Uterus (tissue), 4 donors: ENCODE measurements at places on chromosomes 5 and 9. TPM values are rescaled to one million over a fixed set of nuclear protein-coding genes. Genes with fewer than 3 reads are reported as not detected.

- no peaks in the 10 kb centered on the region for H3K36me3 ChIP-seq
- no peaks in the 10 kb centered on the region for H3K4me1 ChIP-seq
- H3K4me3 ChIP-seq: no peak overlapping the region
- H3K27me3 ChIP-seq: no peaks in the 10 kb centered on the region
- no peak for DNase-seq
- H3K27ac ChIP-seq: no peak overlapping the region
Observed at GRCh38 chr9:80046481-80046880, 474.7 kb downstream of the TLE4 start.

- no peak overlapping the region for H3K4me3 ChIP-seq
- no peak for DNase-seq
- no peaks in the 10 kb centered on the region for H3K27me3 ChIP-seq
- H3K36me3 ChIP-seq: no peaks in the 10 kb centered on the region
- H3K4me1 ChIP-seq: no peaks in the 10 kb centered on the region
Observed at GRCh38 chr5:57780306-57780960, 297.8 kb upstream of the ACTBL2 start.

The ARL15 gene
- total RNA-seq: 44.3 TPM

The INSL4 gene
- not detected for total RNA-seq

The FCN1 gene
- total RNA-seq: 0.26 TPM

DNA sequence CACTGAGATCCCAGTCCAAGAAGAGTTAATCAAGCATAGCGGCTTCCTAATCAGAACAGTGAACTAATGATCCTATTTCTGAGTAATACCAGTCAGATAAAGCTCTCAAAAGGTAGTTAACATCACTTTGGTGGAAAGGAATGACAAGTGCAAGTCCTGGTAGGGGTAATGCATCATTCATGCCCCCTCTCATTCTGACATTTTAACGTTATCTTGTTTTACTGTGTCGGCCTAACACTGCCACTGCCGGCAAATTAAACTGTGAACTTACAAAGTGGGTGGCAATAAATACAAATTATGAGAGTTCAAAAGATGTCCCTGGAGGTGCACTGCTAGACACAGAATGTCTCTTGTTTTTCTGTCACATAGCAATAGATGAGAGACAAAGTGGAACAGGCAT, 131.6 kb downstream of the EBF1 start:
- no peak for DNase-seq
- H3K4me1 ChIP-seq: no peaks in the 10 kb centered on the region
- no peak overlapping the region for H3K27ac ChIP-seq
- no peaks in the 10 kb centered on the region for H3K27me3 ChIP-seq
- no peak overlapping the region for H3K4me3 ChIP-seq

GRCh38 chr5:66840511-66841013, 244.4 kb downstream of the MAST4 start:
- H3K27ac ChIP-seq: no peak overlapping the region
- H3K4me1 ChIP-seq: no peaks in the 10 kb centered on the region
- no peaks in the 10 kb centered on the region for H3K27me3 ChIP-seq
- no peak for DNase-seq
- H3K4me3 ChIP-seq: no peak overlapping the region
- no peaks in the 10 kb centered on the region for H3K36me3 ChIP-seq

- H3K4me1 ChIP-seq: no peaks in the 10 kb centered on the region
- H3K27me3 ChIP-seq: no peaks in the 10 kb centered on the region
- no peak overlapping the region for H3K27ac ChIP-seq
- no peaks in the 10 kb centered on the region for H3K36me3 ChIP-seq
Observed at GRCh38 chr5:147276497-147276896, 41.7 kb downstream of the STK32A start.

DNA sequence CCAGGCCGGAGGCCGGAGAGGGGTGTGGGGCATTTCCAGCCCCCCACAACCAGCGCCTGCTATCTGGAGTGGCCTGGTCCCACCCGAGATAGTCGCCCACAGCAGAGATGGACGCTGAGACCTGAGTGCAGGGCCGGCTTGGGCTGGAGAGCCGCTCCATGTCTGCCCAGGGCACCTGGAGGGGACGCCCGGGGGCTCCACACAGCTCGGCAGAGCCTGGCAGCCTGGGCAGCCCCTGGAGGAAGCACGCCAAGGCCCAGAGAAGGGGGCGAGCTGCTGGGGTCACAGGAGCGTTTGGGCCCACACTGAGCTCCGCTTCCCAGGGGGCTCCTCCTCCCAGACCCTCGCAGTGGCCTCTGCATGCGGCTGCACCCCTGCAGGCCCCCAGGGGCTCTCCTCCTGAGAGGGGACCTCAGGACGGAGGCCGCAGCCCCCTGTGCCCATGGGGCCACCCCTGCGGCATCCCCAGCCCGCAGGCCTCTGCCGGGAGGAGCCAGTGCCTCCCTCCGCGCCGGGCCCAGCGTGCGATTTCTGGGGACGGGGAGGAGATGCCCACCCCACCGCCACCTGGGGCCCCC, 42.2 kb upstream of the EGFL7 start:
- no peak overlapping the region for H3K27ac ChIP-seq
- DNase-seq: no peak
- H3K36me3 ChIP-seq: no peaks in the 10 kb centered on the region

- DNase-seq: no peak
- no peak overlapping the region for H3K27ac ChIP-seq
- no peaks in the 10 kb centered on the region for H3K4me1 ChIP-seq
- H3K4me3 ChIP-seq: no peak overlapping the region
- no peaks in the 10 kb centered on the region for H3K27me3 ChIP-seq
- no peaks in the 10 kb centered on the region for H3K36me3 ChIP-seq
Observed at GRCh38 chr5:21831145-21831787, 1021.9 kb downstream of the CDH12 start.

- peaks cover 6% of the 10 kb centered on the region for H3K4me1 ChIP-seq
- no peaks in the 10 kb centered on the region for H3K27me3 ChIP-seq
- no peaks in the 10 kb centered on the region for H3K36me3 ChIP-seq
- peak overlapping the region; percentile 93 for H3K27ac ChIP-seq
- no peak for DNase-seq
- H3K4me3 ChIP-seq: no peak overlapping the region
Observed at GRCh38 chr9:130182381-130182909, 10.2 kb downstream of the NCS1 start.

GRCh38 chr5:7960142-7960541, 91.2 kb downstream of the MTRR start:
- no peaks in the 10 kb centered on the region for H3K4me1 ChIP-seq
- no peak overlapping the region for H3K4me3 ChIP-seq
- no peak overlapping the region for H3K27ac ChIP-seq
- no peaks in the 10 kb centered on the region for H3K27me3 ChIP-seq
- no peak for DNase-seq

- no peaks in the 10 kb centered on the region for H3K36me3 ChIP-seq
- no peaks in the 10 kb centered on the region for H3K4me1 ChIP-seq
- no peaks in the 10 kb centered on the region for H3K27me3 ChIP-seq
- no peak for DNase-seq
- no peak overlapping the region for H3K4me3 ChIP-seq
Observed at GRCh38 chr5:148794729-148795561, 31.5 kb upstream of the ADRB2 start.

- no peak overlapping the region for H3K4me3 ChIP-seq
- H3K27ac ChIP-seq: no peak overlapping the region
- DNase-seq: no peak
Observed at GRCh38 chr5:63263411-63263810, 684.8 kb downstream of the LRRC70 start.

The ALG2 gene
- 40.1 TPM for total RNA-seq

GRCh38 chr9:88990041-88990728, 1.1 kb upstream of the S1PR3 start:
- peak; percentile 14 for DNase-seq
- H3K27me3 ChIP-seq: no peaks in the 10 kb centered on the region
- peak overlapping the region; percentile 79 for H3K27ac ChIP-seq
- no peak overlapping the region for H3K4me3 ChIP-seq
- peaks cover 3% of the 10 kb centered on the region for H3K4me1 ChIP-seq
- H3K36me3 ChIP-seq: no peaks in the 10 kb centered on the region

The LECT2 gene
- total RNA-seq: not detected

The WDR5 gene
- 24.9 TPM for total RNA-seq

DNA sequence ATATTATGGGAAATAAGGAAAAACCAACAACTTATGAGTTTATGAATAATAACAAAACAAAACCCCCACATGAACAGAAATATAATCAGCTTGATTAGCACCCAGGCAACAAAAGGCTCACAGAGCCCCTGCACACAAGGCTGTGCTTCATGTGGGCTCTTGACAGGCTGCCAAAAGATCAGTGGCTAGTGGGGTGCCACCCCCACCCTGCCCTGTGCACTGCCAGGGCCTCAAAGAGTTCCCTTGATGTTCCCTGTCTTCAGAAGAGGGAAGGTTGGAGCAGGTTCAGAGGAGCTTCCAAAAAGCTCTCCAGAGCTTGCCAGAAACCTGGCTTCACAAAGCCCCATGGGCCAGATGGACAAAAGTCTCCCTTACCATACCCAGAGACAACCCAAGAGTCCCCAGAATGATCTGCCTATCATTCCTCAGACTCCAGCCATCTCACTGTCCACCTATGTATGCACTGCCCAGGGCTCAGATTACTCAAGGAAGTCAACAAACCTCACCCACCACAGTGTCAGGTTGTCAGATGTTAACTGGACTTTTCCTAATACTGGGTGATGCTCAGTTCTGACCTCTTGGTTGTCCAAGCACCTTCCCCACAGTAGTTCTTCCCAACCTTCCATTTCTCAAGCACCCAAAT, 87.5 kb downstream of the SIL1 start:
- H3K4me3 ChIP-seq: no peak overlapping the region
- H3K27me3 ChIP-seq: no peaks in the 10 kb centered on the region
- no peak overlapping the region for H3K27ac ChIP-seq
- no peaks in the 10 kb centered on the region for H3K36me3 ChIP-seq
- no peaks in the 10 kb centered on the region for H3K4me1 ChIP-seq
